Suprapubic skin (tissue), 4 donors: ENCODE measurements at places on chromosomes 5 and 9.

- DNase-seq, result no peak
Observed at GRCh38 chr9:110105107-110105506, 102.9 kb downstream of the C9orf152 start.

GRCh38 chr5:90251447-90251846 lies 158.1 kb downstream of the CETN3 start:
- no peak for DNase-seq

- DNase-seq, result no peak
Observed at GRCh38 chr9:81664638-81665222, 24.6 kb downstream of the TLE1 start.

DNA sequence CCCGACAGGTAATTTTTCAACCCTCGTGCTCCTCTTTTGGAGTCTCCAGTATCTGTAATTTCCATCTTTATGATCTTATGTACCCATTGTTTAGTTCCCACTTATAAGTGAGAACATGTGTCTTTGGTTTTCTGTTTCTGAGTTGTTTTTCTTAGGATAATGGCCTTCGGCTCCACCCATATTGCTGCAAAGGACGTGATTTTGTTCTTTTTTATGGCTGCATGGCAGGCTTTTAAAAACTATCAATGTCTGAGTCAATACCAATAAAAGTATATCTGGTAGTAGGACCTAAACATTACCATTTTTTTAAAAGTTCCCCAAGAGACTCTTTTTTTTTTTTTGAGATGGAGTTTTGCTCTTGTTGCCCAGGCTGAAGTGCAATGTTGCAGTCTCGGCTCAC lies 3.9 kb upstream of the SLC26A2 start:
- no peak for DNase-seq

DNA sequence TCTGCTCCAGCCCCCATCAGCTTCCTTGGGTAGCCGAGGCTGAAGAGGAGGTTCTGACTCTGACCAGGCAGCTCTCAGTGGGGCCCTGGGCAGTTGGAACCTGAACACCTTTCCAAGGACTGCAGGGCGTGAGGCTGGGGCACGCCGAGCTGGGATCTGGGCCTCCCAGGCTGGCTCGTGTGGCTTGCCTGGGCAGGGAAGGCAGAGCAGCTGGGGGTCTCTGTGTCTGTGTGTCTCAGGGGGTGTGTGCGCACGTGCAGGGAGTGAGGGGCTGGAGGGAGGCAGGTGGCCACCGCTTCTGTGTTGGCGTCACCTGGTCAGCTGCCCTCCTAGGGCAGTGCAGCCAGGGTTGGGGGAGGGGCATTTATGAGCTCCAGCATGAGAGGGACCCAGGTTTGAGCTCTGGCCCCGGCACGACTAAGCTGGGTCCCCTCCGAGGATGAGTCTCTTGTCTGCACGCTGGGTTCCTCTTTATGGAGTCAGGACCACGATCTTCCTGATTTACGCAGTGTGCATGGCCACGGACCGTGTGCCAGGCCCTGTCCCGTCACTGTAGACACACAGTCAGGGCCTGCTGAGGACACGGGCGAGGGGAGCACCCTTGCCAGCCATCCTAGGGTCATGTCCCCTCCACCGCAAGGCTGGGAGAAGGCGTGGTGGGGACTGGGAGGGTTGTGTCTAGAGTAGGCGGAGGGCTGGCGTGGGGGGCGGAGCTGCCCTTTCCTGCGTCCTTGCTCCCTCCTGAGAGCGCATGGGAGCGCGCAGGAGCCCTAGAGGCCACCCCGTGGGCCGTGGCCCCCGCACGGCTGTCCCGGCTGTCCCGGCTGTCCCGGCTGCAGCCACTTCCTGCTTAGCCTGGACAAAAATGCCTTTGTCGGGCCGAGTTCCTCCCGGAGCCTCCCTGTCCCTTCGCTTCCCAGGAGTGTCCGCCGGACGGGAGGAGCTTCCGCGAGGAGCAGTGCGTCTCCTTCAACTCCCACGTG lies 4.6 kb downstream of the ADAMTSL2 start:
- no peak for DNase-seq

GRCh38 chr9:134172198-134173126 lies 8.1 kb upstream of the RNU6ATAC start:
- peak; percentile 66 for DNase-seq

DNA sequence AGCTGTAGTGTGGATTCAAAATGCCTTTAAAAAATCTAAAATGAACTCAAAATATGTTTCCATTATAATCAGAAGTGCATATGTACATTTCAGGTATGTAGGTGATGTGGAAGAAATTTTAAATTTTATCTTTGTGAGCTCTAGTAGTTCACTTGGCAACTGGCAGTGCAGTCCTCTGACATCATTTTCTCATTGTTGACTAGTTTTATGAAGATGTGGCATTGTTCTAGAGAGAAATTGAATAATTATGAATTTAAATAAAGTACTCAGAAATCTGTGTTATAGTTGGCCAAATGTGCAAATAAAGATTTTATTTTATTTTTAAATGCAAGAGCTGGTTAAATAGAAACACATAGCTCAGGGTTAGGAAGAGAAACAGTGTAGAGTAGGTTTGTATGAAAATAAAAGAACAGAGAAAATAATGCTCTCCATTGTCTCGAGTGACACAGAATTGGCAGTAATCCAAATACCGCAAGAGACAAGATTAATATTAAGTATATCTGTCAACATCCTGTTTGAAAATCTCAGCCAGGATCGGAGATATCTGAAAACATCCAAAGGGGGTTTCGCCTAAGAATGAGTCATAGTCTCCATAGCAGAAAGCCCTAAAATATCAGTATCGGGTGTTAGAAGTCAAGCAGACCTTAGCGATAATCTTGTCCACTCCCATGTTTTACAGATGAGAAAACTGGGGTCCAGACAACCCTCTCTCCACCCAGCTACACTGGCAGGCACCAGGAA lies 189.4 kb downstream of the CCDC192 start:
- no peak for DNase-seq

- no peak for DNase-seq
Observed at GRCh38 chr9:136644593-136645351, 17.9 kb upstream of the EGFL7 start.

GRCh38 chr5:92179651-92180050 lies 796.5 kb upstream of the ARRDC3 start:
- DNase-seq, result no peak

DNA sequence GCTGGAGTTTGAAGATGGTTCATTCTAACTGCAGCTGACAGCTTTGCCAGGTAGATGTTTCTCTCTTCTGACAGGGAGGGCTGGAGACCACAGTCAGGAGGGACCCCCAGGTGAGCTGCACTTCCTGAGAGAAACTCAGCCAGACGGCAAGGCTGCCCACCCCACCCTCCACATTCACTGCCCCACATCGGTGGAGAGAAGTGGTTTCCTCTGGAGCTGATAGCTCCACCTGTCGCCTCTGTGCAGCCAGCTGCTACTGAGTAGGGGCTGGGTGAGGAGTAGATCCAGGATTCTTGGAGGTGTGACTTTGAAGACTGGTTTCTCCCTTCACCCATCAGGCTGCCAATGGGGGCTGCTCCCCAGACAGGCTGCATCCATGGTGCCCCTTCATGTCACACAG lies 175.0 kb downstream of the CARTPT start:
- no peak for DNase-seq

DNA sequence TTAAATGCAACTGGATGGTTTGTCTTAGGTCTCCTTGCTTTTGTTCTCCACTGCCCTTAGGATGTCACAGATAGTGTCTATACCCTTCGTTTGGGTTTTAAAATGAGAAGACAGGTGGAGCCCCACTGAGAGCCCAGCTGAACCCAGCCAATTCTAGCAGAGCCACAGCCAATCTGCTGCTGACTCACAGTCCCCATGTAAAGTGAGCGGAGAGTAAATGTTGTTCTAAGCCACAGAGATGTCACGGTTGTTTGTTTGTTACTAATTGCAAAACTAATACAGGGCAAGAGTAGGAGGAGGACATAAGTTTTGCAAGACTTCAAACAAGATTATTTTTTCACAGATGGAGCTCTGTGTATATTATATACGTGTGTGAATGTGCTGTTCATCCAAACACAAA lies 50.5 kb upstream of the AGXT2 start:
- no peak for DNase-seq

- no peak for DNase-seq
Observed at GRCh38 chr5:11037941-11038340, 276.9 kb upstream of the DAP start.

- no peak for DNase-seq
Observed at GRCh38 chr5:39151745-39152144, 67.6 kb downstream of the FYB1 start.

- DNase-seq, result no peak
Observed at GRCh38 chr5:124504081-124504916, 242.1 kb downstream of the ZNF608 start.

DNA sequence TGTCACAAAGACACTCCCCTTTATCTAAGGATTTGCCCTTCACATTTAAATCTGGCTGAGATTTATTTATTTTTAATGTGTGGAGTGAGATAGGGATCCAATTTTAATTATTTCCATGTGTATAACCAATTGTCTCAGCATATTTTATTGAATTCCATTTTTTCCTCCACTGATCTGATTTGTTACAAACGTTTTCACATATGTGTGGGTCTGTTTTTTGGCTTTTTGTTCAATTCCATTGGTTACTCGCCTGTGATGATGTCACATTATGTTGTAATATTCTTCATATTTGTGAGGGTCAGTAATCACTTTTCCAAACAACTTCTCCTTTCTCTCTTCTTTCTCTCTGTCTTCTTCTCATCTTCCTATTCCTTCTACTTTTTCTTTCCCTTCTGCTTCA lies 278.3 kb upstream of the RFX3 start:
- DNase-seq, result no peak
